ENCODE measurements at places on chromosomes 7 and 10.
A peak's percentile ranks its signal among the peaks of the same experiment; 100 is the strongest.

DNA sequence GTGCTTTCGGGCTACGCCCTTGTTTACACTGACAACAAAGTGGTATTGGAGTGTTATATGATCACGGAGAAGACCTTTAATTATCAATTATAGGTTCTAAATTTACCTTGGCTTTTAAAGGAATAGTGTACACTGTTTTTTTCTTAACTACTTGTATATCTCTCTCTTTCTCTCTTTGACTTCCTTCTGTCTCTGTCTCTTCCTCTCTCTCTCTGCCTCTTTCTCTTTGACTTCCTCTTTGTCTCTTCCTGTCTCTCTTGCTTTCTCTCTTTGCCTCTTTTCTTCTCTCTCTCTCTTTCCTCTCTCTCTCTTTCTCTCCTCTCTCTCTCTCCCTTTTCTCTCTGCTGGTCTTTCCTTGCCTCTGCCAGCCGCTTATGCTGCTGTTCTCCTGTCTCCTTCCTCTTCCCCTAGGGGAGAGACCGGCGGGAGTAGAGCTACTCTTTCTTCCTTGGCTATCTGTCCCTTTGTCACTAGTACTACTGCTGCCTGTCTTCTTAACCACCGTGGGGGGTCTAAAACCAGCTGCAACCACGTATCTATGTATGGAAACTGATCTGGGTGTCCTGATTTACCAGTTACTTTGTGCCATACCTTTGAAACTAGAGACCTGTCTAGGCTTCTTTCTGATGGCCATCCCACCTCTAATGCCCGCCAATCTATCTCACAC is 36.9 kb upstream of the GSDME start:
- no peak for DNase-seq

GRCh38 chr7:23105086-23105643 is 420 bp upstream of the KLHL7 start:
- DNase-seq, result no peak

GRCh38 chr7:157690833-157691585 is 354.2 kb downstream of the DNAJB6 start:
- DNase-seq, result no peak

GRCh38 chr10:124231168-124232155 is 138.1 kb upstream of the CHST15 start:
- no peak for DNase-seq

GRCh38 chr10:126369125-126369710 is 19.1 kb downstream of the ADAM12 start:
- no peak for DNase-seq

DNA sequence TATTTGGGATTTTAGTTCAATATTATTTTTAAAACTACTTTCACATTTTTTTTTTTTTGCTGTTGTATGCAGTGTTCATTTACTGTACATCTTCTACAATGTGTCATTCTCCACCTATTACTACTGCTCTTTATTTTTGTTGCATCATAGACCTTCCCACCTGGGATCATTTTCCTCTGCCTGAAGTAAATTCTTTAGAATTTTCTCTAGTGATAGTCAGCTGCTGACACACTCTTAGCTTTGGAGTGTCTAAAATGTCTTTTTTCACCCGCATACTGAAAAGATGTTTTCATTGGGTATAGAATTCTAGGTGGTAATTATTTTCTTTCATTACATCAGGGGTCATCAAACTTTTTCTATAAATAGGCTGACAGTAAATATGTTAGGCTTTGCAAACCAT is 30.5 kb downstream of the CFAP43 start:
- DNase-seq, result no peak

GRCh38 chr7:139943401-139943800 is 114.3 kb downstream of the TBXAS1 start:
- DNase-seq, result no peak

DNA sequence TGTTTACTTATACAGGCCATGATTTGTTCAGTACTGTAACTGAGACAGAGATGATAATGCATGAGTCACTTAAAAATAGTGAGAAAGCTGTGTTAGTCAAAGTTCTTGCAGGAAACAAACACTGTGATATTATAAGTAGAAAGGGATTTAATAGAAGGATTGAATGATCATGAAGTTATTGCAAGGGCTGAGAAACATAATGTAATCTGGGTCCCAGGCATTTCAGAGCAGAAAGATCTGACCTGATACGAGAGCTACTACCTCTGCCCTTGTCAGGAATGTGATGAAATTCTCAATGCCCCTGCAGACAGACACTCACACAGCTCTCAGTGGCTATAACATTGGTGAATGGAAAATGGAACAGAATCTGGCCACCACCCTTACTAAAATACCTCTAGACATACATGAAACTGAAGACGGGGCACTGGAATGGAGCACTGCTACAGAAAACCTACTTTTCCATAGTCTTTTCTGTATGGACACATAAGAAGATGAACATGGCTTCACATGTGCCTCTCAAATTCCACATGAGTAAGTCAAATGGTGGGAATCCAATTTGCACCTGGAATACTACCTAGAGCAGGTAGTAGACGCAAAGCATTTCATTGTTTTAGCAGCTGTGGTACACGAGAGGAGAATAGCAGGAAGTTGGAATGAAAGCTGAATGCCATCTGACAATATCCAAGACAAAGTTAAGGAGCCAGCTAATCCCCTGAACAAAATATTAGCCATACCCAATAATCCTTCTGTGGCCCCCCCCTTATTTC is 19.1 kb upstream of the VWDE start:
- DNase-seq, result no peak

DNA sequence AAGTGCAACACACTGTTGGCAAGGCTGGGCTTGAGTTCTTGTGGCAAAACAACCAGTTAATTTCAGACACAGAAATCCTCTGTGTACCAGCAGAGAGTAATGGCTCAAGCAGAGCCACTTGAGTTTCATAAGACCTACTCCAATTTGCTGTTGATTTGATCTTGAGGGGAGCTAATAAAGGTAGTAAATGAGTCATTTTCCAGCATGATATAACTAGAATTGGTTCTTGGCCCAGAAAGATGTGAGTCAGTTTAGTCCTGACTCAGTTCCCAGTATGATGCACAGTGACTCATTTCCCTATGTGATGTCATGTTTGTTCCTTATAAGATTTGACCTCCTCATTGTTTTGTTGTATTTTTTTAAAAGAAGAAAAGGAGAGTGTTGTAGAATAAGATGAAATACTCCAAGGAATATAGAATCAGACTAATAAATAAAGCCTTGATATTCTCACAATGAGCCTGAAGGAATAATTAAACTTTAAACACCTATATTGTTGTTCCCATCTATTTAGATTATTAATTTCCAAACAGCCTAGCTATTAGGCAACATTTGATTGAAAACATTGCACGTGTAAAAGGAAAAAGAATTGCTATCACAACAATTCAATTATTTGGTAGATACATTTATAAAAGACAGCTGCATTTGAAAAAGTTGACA is 186.2 kb downstream of the REEP3 start:
- peak; percentile 95 for DNase-seq

- no peak for DNase-seq
Observed at GRCh38 chr7:65001291-65001814, 5.1 kb downstream of the ERV3-1 start.
